ENCODE measurements at places on chromosomes 12 and 14.
A peak's percentile ranks its signal among the peaks of the same experiment; 100 is the strongest.

GRCh38 chr14:57609192-57610075 is 115.8 kb upstream of the CCDC198 start:
- DNase-seq: no peak

DNA sequence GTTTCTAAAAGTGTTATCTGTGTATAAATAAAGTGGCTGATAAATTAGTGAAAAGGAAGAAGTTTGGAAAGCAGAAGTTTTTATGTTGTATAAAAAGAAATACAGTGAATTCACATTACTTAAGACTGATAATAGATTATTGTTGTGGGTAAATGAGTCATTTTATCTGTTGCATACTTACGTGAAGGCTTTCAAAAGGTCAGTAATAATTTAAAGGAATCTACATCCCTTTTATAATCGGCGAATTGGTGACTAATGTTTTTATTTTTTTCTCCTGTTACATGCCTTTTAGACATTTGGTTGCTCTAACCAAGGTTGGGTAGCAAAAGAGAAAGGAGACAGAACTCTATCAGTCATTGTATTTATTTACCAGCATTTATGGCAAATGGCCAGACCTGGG is 155.9 kb downstream of the SLC41A2 start:
- peak; percentile 57 for DNase-seq

DNA sequence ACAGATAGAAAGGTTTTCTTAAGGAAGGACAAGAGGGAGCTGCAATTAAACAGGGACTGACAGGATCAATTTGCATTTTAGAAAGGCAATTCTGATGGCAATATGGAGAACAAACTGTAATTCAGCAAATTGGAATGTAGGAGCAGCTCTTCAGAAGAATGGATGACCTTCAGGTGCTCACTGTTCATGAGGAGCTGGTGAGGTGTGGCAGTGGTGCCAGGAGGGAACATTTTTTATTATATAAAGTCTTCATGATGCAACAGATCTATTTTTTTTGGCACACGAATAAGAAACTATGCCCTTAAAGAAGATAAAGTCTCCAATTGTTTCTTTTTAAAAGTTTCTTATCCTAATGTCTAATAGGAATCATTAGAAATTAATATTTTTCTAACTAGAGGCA is 151.7 kb downstream of the SLC38A4 start:
- DNase-seq: no peak

DNA sequence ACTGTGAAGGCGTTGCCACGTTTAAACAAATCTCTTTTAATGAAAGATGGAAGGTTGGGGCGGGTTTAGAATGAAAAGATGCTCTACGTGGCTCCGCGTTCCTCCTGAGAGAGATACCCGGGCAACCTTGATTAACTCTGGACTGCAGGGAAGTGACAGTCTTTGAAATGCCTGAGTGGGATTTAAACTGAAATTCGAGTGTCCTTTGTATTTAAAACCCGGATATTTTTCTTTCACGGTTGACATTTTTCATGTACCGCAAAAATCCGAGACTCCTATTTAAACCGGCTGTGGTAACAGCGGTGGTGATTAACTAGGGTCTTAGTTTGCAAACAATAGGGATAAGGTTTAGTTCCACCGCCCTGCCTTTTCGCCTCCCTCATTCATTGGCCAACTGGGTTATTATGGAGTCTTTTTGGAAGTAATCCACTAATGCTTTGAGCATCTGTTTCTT is 707 bp downstream of the G2E3 start:
- DNase-seq: peak; percentile 46

DNA sequence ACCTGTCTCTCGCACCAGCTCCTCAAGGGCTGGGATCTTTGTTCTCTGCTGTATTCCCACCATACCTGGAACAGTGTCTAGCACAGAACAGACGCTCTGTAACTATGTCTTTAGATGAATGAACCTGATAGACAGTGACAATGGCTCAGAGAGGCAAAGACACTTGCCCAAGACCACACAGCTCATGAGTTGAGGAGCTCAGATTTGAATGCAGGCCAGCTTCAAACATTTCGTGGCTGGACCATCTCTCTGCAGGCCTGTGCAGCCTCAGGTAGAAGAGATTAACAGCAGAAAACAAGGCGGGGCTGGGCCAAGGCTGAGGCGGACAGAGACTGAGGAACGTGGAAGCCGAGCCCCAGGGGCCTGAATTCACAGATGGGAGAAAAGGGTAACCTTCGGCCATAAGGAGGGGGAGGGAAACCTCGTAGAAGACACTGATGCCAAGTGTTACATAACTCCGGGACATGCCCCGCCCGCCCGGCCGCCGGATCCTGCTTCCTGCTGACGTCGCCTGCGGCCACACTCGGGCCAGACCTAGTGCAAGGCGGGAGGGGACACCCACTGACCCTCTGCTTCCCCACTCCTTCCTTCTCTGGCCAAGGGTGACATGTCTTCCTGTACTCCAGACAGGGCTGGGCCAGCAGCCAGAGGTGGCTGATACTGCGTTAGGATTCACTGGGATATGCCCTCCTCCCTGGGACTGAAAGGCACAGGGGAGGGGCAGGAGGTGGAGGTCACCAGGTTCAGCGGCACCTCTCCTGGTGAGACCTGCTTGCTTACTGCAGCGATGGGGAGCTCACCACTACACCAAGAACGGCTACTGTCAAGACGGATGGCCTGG is 86.8 kb downstream of the RFLNA start:
- peak; percentile 79 for DNase-seq

DNA sequence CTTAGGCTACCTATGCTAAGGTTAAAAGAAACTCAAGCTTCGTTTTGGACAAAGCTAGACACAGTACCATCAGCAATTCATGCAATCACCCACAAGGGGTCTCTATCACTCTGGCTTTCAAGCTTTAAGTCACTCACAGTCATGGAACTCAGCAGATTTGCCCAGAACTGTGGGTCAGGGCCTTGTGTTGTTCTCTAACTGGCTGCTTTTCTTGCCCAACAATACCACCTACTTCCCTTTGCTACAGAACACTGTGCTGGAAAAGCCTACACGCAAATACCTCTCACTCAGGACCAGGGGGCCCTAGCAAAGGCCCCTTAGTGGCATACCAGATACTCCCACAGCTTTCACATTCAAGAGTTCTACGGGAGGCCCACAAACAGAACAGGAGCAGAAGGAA is 9.1 kb downstream of the NEMP1 start:
- DNase-seq: peak; percentile 92

GRCh38 chr12:42757624-42758119 is 168.1 kb upstream of the PRICKLE1 start:
- DNase-seq: no peak

GRCh38 chr14:31118892-31119291 is 88.7 kb downstream of the HECTD1 start:
- DNase-seq: peak; percentile 38

GRCh38 chr14:96095581-96096476 is 56.7 kb downstream of the C14orf132 start:
- peak; percentile 82 for DNase-seq

All from fibroblast of mammary gland (primary cell).